ENCODE measurements at places on chromosomes 16 and 17.

DNA sequence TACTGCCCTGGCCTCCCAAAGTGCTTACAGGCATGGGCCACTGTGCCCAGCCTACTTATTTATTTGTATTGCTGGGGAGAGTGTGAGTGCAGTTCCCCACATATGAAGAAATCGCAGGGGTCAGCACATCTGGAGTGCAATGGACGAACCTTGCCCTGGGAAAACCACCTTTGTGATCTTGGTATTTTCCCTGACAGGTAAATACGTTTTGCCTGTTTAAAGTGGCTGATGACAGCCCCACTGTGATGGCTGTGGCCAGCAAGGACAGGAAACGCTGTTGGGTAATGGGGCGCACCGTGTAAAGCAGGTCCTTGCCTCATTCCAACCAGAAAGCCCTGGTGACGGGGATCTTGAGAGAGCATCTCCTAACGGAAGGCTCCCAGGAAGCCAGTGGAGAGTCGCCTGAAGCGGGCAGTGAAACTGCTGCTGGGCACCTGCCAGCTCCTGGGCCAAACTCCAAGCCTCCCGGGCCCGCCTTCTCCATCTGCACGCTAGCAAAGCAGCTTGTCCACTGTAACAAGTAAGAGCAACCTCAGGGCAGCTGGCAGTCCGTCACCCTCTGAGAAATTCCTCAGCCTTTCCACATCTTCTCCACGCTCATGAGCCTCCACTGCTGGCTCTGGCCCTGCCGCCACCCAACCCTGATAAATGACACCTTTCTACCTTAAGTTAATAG is 17.5 kb downstream of the EMC8 start:
- no peak for DNase-seq

DNA sequence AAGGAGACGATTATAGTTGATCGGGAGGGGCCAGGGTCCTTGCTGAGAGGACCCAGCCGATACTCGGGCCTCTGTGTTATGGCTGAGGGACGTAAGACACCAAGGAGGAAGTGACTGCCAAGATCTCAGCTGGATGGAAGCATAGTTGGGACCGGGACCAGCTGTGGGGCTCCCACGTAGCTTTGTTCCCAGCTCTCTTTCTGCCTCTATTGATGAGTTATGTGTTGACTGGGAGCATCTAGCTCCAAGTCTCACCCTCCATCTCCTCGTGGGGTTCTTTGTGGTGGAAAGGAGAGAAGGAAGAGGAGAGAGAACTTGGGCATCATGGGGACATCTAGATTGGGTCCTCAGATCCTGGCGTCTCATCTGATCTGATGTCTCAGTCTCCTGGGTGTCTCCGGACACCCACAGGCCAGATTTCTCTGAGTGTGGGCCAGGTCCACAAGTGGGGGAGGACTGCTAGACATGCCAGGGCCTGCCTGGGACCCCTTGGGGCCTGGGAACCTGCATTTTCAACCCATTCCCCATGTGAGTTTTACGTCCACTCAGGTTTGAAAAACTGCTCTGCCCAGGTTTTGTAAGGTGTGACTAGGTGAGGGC is 1.0 kb downstream of the MGRN1 start:
- DNase-seq: no peak

DNA sequence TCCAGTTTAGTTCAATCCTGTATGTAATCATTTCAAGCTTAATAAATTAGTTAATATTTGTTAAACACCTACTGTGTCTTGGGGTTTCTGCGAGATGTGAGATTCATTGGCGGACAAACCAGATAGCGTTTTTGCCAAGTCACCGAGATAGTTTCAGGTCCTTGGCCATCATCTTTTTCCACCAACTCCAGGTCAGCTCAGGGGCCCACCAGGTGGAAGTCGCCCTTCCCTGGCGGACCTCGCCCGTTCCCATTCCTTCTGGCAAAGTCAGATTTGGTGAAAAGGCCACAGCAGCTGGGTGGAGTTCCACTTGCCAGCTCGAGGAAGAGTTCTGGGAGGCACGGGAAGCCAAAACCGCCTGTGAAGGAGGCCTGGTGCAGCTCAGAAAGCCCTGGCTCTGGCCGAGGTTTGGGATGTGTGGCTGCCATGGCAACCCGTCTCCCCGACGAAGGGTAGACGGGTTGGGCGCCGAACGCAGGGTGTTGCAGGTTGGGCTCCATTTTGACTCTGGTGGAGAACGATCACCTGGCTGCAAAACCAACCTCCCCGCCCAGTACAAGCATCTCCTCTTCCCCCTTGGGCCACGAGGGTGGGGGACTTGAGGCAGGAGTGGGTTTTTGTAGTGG is 39.5 kb downstream of the CMIP start:
- no peak for DNase-seq

DNA sequence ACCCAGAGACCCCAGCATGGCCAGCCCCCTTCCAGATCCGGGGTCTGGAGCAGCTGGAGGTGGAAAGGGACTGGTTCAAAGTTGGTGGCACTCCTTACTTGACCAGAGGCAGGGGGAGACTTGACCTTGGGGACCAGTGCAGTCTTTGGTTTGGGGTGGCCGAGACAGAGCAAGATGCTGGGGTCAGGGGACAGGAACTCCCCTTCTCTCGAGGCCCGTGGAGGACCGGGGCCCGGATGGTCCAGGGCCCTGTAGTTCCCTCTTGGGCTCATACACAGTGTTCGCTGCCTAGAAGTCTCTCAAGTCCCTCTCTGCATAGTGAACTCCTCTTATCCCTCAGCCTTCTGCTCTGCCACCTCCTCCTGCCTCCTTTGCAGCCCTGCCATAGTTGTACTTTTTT is 601 bp upstream of the PRSS33 start:
- no peak for DNase-seq

DNA sequence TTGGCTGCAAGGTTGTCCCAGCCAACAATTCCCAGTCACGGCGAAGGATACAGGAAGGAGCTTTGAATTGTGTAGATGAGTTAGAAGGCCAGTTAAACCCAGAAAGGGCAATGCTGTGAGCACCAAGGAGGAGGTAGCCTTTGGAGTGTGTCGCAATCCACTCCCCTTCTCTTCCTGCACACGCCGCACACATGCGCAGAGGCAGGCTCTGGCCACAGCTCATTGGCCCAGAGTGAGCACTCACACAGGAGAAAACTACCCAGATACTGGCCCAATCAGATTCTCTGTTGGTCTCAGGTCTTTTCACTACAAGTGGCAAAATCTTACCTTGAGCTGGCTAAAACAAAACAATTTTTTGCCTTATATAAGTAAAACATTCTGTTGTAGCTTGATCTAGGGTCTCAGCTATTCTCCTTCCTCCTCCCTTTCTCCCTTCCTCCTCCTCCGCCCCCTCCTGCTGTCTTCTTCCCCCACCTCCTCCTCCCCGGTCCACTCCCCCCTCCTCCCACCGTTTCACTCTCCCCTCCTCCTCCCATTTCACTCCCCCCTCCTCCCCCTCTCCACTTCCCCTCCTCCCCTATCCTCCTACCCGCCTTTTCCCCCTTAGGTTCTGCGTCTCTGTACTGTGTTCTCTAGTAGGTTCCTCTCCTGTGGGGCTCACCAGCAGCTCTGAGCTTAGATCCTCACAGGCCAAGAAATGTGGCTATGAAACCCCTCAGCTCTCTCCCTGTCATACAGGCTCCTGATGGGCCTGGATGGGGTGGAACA is 344.9 kb downstream of the CPPED1 start:
- DNase-seq: no peak

DNA sequence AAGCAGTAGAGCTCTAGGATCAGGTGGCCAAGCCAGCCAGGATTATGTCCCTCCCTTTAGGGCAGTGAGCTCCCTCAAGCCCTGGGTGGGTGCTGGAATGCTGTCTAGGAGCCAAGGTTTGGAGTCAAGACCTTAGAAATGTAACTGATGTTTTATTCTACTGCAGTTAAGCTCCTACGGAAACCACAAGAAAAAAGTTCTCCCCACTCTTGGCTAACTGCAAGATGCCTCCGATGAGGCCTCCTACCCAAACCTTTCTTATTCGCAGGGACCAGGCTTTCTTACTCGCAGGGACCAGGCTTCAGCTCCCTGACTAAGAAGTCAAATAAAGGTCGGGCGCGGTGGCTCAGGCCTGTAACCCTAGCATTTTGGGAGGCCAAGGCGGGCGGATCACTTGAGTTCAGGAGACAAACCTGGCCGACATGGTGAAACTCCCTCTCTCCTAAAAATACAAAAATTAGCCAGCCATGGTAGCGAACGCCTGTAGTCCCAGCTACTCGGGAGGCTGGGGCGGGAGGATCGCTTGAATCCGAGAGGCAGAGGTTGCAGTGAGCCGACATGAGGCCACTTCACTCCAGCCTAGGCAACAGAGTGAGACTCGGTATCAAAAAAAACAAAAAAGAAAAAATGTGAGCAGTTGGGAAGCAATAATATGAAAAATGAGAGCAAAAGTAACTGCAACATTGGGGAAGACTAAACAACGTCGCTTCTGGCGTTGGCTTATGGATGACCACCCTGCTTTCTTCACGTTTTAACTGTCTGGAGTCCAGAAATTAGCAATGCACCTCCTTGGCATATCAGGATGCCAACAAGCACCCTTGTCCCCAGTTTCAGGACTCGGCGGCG is 31.7 kb upstream of the ARL4D start:
- DNase-seq: no peak

- DNase-seq: no peak
These were observed 23.1 kb upstream of the ALDH3A1 start for GRCh38 chr17:19770985-19771735.

DNA sequence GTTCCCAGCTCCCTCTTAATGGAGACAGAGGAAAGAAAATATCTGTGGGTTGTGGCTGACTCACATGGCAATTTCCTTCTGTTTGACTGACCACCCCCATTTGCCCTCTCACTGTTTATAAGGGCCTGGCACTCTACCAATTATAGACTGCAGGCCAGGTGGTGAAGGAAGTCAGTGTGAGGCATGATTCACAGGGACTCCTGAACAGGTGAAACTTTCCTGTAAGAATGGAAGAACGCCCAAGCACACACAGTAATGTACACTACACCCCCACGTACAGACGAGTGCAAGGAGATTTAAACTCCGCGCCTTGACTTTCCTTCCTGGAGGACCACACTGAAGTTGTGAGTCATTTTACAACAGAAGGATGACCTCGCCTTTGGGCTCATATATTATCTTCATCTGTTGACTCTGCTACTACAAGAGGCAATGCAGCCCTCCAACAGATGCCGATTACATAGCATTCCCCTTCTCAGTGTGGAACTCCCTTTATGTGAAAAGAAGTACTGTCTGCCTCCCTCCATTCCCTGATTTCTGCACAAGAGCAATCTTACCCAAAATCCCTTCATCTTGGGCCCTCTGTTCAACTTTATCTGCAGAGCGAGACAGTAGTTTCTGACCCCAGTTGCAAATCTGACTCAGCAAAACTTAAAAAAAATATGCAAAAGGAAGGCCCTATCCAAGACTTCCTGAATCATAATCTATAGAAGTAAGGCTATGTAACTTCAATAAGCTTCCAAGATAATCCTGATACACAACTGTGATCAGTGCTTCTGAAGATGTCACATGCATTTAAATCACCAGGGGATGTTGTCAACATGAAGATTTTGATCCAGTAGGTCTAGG is 163.6 kb downstream of the SHISA6 start:
- no peak for DNase-seq

- peak; percentile 17 for DNase-seq
These were observed 22.6 kb upstream of the CBFA2T3 start for GRCh38 chr16:88999457-89000206.

GRCh38 chr16:8975039-8975438 is 11.3 kb upstream of the USP7 start:
- no peak for DNase-seq

- DNase-seq: peak; percentile 94
These were observed at the start of gene PNPO for GRCh38 chr17:47941246-47942095. Gene PNPO, plus strand, starts transcription at chr17:47941571. Its CDS starts 105 bp downstream, at chr17:47941676.

DNA sequence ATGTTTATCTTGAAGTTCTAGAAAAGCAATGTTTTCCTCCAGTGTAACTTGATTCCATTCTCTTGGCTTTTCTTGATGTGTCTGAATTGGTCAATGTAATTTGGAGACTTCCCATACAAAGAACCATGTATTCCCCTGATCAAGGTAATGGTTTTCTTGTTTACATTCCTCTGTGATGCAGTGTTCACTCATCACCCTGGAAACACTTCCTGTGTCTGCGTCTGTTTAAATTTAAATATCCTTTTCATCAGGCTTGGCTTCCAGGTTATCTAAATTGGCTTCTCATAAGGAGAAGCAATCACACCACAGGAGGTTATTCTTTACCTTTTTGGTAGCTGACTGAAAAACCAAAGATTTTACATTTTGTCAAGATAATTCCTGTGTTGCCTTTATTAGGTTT is 237.3 kb upstream of the WSCD1 start:
- no peak for DNase-seq

DNA sequence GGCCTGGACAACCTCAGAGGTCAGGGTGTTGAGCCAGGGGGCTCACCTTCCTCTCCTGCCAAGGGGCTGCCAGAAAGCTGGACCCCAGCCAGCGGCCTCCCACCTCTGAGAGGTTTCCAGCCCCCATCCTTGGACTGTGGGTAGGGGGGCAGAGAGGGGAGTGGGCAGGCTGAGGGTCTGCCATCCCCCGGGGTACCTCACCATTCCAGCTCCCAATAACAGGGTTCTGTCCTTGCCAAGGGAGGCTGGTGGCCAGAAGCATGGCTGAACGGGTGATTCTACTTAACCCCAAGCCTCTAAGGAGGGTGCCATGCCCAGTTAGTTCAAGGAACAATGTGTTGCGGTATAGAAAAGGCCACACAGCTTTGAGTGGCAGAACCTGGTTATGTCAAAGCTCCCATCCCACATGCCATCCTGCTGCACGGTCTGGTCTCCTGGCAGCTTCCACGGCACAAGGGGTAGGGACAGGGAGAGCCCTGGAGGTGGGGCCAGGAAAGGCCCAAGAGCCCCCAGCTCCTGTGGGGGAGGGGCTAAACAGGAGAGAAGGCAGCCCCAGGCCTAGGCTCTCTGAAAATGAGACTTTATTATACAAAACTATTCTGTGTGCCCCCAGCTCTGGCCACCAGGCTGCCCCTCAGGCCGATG is 19.8 kb downstream of the B9D1 start:
- no peak for DNase-seq

- DNase-seq: peak; percentile 66
These were observed 14.1 kb downstream of the C17orf67 start for GRCh38 chr17:56819431-56820145.

DNA sequence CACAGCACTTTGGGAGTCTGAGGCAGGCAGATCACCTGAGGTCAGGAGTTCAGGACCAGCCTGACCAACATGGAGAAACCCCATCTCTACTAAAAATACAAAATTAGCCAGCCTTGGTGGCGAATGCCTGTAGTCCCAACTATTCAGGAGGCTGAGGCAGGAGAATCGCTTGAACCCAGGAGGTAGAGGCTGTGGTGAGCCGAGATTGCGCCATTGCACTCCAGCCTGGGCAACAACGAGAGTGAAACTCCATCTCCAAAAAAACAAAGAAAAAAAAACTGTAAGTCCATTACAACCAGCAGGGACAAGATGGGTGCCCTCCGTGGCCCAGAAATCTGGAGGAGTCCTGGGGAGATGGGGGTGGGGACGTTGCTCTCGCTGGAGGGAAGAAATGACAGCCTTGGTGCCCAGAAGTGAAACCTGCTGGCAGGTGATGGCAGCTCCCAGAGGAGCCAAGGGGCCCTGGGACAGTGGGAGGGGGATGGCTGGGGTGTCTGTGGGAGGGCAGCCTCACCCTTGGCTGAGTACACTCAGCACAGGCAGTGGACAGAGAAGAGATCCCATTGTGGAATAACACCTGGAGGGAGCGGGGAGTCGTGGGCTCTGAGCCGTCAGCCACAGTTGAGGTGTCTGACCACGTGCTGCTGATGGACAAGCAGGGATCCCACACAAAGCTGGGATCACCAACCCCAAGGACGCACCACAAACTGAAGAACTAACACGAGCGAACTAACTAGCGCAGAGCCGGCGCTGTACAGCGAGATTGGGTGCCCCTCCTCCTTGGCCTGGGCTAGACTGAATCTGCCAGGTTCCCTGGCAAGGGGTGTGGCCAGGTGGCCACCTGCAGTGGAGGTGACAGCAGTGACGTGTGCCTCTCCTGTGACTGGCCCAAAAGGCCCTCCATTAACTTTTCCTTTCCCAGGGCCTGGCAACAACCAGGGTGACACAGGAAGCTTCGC is 46.9 kb upstream of the BAHCC1 start:
- no peak for DNase-seq

Data from stimulated activated CD4-positive, alpha-beta T cell treated with anti-CD3 and anti-CD28 coated beads, Interleukin-12 subunit alpha, Interleukin-12 subunit beta, amount 100 ng/mL, for 24 hours (primary cell).